ENCODE measurements at places on chromosomes 6 and 20.

DNA sequence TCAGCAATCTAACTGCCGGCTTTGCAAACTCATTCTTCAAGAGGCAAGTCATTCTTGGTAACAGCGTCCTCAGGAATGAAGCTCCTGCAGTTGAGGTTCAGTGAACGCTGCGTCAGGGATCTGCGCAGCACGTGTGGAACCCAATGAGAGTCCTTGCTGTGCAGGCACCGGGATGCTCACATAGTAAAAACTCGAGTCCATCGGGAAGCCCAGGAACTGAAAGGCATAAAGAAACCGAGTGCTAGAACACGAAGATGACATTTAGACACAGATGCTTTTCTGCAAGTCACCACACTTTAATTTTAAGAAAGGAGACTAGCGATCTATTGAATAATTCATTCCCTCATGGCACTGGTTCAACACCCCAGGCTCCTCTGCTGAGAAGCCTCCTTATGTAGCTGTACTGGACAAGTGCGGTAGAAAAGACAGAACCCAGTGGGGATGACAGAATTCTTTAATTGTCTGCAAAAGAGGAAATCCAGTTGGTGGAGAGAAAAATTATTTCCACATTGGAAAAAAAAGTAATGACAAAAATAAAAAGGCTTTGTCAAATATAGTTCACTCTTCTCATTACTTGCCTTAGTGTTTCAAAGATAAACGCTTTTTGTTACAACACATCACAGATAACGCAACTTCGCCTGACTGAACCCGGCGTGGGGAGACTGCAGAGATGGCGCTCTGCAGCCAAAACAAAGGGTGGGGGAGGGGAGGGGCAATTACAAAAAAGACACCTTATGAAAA, 1.9 kb upstream of the AFDN start:
- no peak for DNase-seq

DNA sequence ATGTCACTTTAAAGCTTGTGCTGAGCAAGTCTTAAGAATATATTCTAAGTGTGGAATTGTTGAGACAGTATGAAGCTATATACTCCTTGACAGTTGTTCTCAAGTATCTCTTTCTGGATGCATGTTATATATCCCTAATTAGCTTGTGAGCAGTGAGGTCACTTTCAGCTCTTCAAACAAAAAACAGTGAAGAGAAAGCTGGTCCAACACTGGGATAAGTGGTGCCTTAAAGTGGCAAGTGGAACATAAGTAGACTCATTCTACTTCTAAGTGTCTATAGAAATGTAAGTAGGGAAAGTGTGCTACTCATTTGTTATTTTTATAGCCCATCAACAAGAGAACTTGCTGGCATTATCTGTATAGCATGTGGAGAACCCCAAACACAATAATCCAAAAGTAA, 133.1 kb upstream of the BACH2 start:
- DNase-seq: no peak

DNA sequence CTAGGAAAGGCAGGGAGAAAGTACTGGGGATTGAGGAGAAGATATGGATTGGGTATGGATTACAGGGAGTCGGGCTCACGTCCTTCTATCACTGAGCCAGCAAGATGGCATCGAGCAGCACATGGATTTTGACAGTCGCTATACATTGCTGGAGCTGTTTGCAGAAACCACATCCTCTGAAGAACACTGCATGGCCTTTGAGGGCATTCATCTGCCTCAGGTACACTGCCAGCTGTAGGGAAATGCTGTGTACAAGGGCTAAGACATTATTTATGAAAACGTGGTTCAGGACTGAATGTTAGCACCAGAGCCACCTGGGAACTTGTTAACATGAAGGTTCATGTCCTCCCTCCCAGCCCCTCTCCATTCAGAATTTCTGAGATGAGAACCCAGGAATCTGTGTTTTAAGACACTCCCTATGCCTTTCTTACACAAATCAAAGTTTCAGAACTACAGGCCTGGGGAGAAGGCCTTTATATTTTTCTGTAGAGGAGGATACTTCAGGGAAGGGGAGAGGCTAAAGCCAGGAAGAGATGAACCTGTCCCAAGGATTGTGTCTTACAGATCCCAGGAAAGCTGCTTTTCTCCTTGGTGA, 3.5 kb downstream of the CUL9 start:
- no peak for DNase-seq

- no peak for DNase-seq
Measured at GRCh38 chr6:143598466-143599080, 79.2 kb upstream of the PHACTR2 start.

GRCh38 chr6:54467384-54467783, 159.1 kb downstream of the TINAG start:
- DNase-seq: no peak

GRCh38 chr20:46940616-46941015, 46.0 kb downstream of the EYA2 start:
- DNase-seq: no peak

- no peak for DNase-seq
Measured at GRCh38 chr6:117530467-117531242, 48.2 kb downstream of the DCBLD1 start.

All from breast epithelium (tissue), 4 donors.